ENCODE measurements at places on chromosomes 3 and 15.

- DNase-seq: no peak
These were observed 28.7 kb downstream of the SPPL2A start for GRCh38 chr15:50736823-50737222.

DNA sequence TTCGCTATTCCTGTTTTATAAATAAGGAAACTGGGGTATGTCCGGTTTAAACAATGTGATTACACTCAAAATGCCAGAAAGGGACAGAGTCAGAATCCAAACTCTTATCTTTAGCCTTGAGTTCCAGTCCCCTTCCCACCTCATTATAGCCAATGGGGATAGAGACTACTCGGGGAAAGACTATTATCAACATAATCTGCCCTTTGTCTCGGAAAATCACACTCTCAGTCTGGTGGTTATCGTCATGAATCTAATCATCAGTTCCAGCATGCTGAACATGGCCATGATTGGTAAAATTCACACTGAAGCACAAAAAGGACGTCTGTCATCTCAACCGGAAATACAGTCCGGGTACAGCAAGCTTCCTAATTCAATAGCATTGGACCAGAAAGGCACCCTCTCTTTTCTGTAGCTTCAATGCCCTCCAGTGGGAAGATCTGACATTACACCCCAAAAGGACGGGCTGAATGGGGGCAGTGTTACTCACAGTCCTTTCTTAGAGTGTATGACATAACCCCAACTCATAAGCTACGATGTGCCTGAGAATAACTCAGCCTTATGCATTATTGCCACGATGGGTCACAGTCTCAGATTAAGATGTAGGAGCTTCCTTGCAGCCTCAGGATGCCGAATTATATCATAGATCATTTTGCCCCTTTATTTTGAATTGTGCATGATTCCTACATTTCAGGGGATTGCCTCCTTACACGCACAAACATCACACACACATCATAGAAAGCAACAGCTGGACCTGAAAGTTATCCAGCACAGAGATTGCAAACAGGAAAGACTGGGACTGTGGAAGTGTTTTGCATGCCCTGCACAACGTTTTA, 390.4 kb upstream of the LMCD1 start:
- peak; percentile 11 for DNase-seq

DNA sequence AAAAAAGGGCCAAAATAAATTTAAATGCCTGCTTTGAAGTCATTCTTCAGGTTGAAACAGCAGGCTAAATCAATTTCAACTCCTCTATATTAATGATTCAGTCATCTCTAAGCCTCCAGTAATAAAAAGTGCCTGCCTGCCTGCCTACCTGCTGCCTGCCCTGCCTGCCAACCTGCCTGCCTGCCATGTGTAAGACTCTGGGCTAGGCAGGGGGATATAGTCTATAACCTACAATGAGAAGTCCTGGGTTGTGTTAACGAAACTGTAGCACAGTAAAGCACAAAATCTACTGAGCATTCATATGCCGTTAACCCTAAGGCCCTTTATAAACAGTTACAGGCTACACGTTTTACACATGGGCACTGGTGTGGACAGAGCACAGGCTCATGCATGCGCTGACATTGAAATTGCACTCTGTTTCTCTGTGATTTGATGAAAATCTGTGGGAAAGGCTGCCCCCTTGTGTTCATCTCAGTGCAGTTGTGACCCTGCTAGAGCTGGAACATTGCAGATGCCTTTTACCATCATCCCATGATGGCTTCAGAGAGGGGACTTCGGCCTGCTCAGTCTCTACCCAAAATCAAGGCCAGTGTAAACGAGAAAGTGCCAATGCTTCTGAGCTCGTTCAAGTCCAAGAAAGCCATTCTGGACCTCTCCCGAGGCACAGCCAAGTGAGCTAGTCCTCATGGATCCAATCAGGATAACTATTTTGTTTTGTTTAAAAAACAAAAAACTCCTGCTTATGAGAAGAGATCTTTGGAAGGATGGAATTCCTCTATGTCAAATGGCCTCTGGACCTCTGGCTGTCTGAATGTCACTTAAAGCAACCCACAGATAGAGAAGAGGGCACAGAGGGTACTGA, 64.6 kb downstream of the EFL1 start:
- DNase-seq: peak; percentile 67

- no peak for DNase-seq
These were observed 31.2 kb downstream of the SLC22A14 start for GRCh38 chr3:38313263-38313662.

All from ovary (tissue), 10 donors.